Heart right ventricle (tissue), 16 donors: ENCODE measurements at places on chromosomes 13 and 19. TPM values are rescaled to one million over a fixed set of nuclear protein-coding genes. Genes with fewer than 3 reads are reported as not detected.
A peak's percentile ranks its signal among the peaks of the same experiment; 100 is the strongest.

- H3K4me3 ChIP-seq = peak overlapping the region; percentile 19
- peak; percentile 32 for DNase-seq
- H3K27ac ChIP-seq = no peak overlapping the region
Observed at GRCh38 chr13:113292021-113292862, 4.8 kb upstream of the LAMP1 start.

DNA sequence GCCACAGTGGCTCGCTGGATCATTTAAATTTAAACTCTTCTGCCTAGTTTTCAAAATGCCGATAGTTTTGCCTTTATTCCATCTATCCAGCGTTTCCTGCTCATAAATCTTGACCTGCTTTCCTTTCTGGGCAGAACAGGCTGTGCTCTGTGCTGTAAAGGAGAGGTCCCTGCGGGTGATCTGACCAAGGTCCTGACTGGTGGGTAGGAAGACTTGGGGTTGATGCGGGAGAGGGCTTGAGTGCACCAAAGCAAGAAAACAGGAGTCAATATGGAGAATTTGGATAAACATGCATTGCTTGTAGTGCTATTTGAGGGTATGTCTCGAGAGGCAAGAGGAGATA lies 533.6 kb downstream of the MYO16 start:
- H3K27me3 ChIP-seq = no peaks in the 10 kb centered on the region
- no peak for DNase-seq
- H3K27ac ChIP-seq = no peak overlapping the region
- H3K4me1 ChIP-seq = no peaks in the 10 kb centered on the region

SIGLEC12 gene
- not detected for total RNA-seq

DNA sequence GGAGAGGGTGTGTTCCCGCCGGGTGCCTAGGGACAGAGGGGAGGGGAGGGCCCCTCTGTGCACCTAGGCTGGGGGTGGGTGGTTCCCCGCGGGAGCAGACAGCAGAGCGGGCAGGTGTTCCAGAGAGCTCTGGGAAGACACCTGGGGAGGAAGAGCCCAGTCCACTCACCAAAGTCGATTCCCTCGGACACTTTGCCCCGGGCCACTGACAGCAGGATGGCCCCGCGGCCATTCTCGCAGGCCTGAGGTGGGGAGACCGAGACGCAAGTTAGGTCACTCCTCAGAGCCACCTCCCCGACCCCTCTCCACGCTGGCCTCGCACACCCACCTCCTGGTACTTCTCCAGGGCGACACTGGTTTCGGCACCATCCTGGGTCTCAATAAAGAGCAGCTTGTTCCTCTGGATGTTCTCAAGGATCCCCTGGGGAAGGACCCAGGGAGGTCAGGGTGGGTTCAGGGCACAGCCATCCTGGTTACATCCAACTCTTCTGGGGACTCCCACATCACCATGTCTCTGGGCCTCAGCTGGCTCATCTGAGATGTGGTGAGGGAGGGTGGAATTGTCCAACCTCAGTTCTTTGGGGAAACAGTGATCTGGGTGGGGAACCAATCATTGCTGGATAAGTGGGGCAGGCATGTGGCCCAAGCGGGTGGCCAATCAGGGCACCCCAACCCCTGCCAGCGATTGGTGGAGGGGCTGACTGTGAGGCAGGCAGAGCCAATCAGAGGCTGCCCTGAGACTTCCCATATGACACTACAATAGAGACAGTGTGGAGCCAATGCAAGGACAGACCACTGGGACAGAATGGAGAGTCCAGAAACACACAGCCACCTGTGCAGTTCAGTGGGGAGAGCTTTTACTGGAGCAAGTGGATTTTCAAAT lies 12.6 kb downstream of the KLC3 start:
- no peak overlapping the region for H3K4me3 ChIP-seq
- no peaks in the 10 kb centered on the region for H3K4me1 ChIP-seq
- H3K27me3 ChIP-seq = peaks cover 1% of the 10 kb centered on the region
- DNase-seq = no peak
- H3K36me3 ChIP-seq = peaks cover 8% of the 10 kb centered on the region

DNA sequence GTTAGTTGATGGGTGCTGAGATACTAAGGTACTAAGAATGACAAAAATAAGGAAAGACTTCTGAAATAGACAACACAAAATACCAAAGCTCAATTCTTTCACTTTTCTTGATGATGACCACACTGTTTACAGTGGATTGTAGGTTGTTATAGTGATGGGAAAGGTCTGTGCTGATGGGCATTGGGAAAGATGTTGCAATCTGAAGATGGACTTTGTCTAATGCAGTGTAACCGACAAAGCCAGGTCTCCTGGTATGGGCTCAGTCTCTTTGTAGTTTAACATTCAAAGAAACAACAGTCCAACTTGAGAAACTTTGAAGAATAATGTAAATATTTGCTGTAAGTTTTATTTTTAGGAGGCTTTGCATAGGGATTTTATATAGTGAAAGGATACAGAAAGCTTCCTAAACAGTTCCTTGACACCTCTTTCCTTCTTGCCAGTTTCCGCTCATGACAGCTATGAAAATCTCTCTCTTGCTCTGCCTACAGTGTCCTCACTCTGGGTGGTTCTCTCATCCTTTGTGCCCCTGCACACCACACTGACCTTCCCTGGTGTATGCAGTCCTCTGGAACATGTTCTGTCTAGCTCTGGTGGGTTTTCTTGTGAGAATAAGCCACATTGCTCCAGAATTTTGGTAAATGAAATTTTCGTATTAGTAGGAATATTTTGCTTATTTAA lies 172.2 kb downstream of the KCNRG start:
- H3K27ac ChIP-seq = no peak overlapping the region
- DNase-seq = no peak
- no peak overlapping the region for H3K4me3 ChIP-seq
- no peaks in the 10 kb centered on the region for H3K27me3 ChIP-seq

- H3K4me3 ChIP-seq = no peak overlapping the region
- H3K27me3 ChIP-seq = peaks cover 46% of the 10 kb centered on the region
- no peak for DNase-seq
- no peaks in the 10 kb centered on the region for H3K36me3 ChIP-seq
- H3K27ac ChIP-seq = no peak overlapping the region
Observed at GRCh38 chr19:3320354-3320670, 46.1 kb upstream of the NFIC start.

DIAPH3 gene
- 0.21 TPM for total RNA-seq

- DNase-seq = no peak
- H3K27ac ChIP-seq = no peak overlapping the region
- no peaks in the 10 kb centered on the region for H3K4me1 ChIP-seq
- H3K27me3 ChIP-seq = no peaks in the 10 kb centered on the region
- H3K4me3 ChIP-seq = no peak overlapping the region
Observed at GRCh38 chr13:101515504-101515903, 63.0 kb downstream of the ITGBL1 start.

DNA sequence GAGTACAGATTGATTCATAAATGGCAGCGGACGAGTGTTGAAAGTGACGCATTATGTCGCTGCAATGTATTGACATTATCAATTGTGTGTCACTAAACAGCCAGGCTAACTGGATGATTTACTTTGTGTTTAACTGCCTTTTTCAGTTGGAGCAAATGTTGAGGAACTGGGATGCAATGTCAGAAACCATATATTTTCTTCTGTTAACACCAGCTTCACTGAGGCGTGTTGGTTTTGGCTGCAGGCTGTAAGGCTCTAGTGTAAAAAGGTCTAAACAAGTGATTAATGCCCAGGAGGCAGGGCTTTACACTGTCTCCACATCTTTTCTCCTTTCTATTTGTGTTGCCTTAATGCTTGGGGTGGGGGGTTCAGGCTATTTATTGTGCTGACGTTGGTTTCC lies 80.1 kb downstream of the GGACT start:
- no peaks in the 10 kb centered on the region for H3K27me3 ChIP-seq
- H3K4me1 ChIP-seq = no peaks in the 10 kb centered on the region
- no peak overlapping the region for H3K27ac ChIP-seq
- no peaks in the 10 kb centered on the region for H3K36me3 ChIP-seq

LCP1 gene
- 11.6 TPM for total RNA-seq

DCLK1 gene
- 7.7 TPM for total RNA-seq

HIPK4 gene
- 0.15 TPM for total RNA-seq

DNA sequence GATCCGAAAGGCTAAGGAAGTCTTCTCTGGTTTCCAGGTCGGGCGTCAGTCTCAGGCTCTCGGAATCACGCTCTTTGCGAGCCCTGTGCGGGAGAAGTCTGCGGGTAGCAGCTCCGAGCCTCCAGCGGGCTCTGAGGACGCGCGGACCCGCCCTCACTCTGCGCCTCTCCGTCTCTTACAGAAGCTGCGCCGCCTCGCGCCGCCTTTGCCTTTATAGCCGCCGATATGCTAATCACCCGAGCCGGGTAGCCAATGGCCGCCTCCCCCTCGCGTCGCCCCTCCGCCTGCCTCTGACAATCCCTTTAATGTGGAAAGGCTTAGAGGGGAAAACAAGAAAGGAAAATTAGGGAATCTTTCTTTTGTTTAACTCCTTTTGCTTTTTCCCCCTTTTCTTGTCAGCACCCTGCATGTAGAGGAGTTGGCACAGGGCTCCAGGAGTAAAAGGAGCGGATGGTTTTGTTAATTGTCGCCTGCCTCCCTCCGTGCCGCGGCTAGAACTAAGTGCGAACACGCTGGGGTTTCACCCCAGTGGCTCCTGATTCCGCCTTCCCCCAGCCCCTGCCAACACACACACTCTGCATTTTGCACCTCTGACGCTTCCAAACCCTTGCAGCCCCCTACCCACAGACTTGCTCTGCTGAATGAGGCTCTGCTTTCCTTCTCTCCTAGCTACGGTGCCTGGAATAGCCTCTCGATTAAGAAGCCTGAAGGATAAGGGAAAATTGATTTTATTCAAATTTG lies at the start of gene PCDH8:
Gene PCDH8 (minus strand): TSS at position 186 of the 741 bp plus-strand sequence. CDS start 204 bp downstream, outside the sequence.
- H3K27me3 ChIP-seq = peaks cover 35% of the 10 kb centered on the region
- no peak for DNase-seq
- no peak within 1 kb of the TSS for H3K27ac ChIP-seq
- H3K4me3 ChIP-seq = no peak within 1 kb of the TSS
- no peaks in the 10 kb centered on the region for H3K36me3 ChIP-seq

- no peaks in the 10 kb centered on the region for H3K27me3 ChIP-seq
- peak overlapping the region; percentile 77 for H3K27ac ChIP-seq
- H3K4me1 ChIP-seq = peaks cover 65% of the 10 kb centered on the region
- peak overlapping the region; percentile 0 for H3K4me3 ChIP-seq
- no peak for DNase-seq
- no peaks in the 10 kb centered on the region for H3K36me3 ChIP-seq
Observed at GRCh38 chr13:44274771-44275205, 98.8 kb upstream of the SERP2 start.

GRCh38 chr19:5799247-5800241 lies 5.3 kb upstream of the NRTN start:
- H3K27ac ChIP-seq = peak overlapping the region; percentile 22
- H3K36me3 ChIP-seq = no peaks in the 10 kb centered on the region
- no peak overlapping the region for H3K4me3 ChIP-seq
- H3K4me1 ChIP-seq = peaks cover 7% of the 10 kb centered on the region
- H3K27me3 ChIP-seq = peaks cover 29% of the 10 kb centered on the region
- peak; percentile 69 for DNase-seq

DNA sequence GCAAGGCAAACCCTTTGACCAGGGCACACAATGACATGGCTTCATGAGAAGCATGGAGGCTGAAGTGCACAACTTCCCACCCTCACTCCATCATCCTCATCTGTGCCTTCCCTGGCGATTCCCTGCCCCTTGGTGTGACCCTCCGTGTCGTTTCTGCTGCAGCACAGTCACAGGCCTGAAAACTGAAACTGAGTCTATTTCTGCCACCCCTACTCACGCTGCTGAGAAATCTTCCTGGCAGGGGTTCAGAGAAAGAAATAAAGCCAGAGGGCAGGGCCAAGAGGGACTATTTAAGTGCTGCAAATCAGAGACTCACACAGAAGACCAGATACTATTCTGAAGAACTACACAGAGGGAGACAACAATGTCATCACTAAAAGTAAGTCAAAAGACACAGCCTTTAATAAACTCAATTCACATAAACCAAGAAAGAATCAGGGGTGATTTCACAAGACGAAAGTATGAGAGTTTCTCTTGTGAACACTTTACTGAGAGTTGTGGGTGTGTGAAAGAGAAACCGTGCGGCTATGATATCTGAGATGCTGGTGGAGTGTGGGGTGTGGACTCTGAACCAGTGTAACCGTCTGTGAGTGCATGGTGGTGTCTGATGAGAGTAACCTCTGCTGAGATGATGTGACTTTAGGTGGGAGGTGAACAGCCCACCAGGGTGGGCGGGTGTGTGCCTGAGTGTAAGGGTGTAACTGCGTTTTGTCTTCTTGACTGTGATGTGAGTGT lies 23.5 kb downstream of the LGALS16 start:
- peak; percentile 8 for DNase-seq
- H3K4me3 ChIP-seq = peak overlapping the region; percentile 31

DNA sequence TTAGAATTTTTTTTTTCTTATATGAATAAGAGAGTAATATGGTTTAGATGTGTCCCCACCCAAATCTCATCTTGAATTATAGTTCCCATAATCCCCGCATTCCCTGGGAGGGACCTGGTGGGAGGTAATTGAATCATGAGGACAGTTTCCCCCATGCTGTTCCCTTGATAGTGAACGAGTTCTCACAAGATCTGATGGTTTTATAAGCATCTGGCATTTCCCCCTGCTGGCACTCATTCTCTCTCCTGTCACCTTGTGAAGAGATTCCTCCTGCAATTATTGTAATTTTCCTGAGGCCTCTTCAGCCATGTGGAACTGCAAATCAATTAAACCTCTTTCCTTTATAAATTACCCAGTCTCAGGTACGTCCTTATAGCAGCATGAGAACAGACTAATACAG lies 205.7 kb downstream of the MYO16 start:
- DNase-seq = no peak
- H3K4me1 ChIP-seq = no peaks in the 10 kb centered on the region
- H3K27ac ChIP-seq = no peak overlapping the region

ATXN8OS gene
- not detected for total RNA-seq

DNA sequence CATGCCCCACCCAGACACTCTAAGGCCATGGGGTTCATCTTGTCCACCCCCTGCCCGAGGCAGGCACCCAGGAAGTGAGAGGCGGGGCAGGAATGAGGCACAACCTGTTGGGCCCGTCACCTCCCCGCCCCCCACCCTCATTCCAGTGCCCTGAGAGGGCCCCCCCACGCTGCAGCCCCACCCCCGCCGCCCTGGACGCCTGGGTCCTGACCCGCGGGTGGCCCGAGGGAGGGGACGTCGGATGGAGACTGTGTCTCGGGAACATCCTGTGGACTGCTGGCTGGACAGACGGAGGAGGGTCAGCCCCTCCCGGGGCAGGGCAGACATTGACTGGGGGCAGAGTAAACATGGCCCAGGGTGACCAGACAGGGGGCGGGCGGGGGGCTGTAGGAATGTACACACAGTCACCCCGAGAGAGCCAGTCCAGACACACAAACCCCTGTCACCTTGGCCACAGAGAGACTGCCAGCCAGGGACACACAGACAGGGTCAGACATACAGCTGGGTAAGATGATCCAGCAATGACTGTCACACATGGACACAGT lies 7.4 kb upstream of the JUNB start:
- H3K4me3 ChIP-seq = no peak overlapping the region
- no peaks in the 10 kb centered on the region for H3K27me3 ChIP-seq
- no peaks in the 10 kb centered on the region for H3K36me3 ChIP-seq
- H3K4me1 ChIP-seq = peaks cover 55% of the 10 kb centered on the region

- no peaks in the 10 kb centered on the region for H3K4me1 ChIP-seq
- no peak for DNase-seq
- H3K36me3 ChIP-seq = no peaks in the 10 kb centered on the region
- no peak overlapping the region for H3K27ac ChIP-seq
Observed at GRCh38 chr13:51919531-51919930, 57.8 kb downstream of the CCDC70 start.

- H3K27me3 ChIP-seq = no peaks in the 10 kb centered on the region
- H3K36me3 ChIP-seq = no peaks in the 10 kb centered on the region
- no peak overlapping the region for H3K4me3 ChIP-seq
- H3K4me1 ChIP-seq = peaks cover 18% of the 10 kb centered on the region
- DNase-seq = no peak
Observed at GRCh38 chr13:51782026-51782710, 21.8 kb downstream of the DHRS12 start.

GRCh38 chr13:98549728-98550317 lies 27.1 kb downstream of the STK24 start:
- no peak for DNase-seq
- H3K27me3 ChIP-seq = no peaks in the 10 kb centered on the region
